Cardiac septum (tissue), 1 donor: ENCODE measurements at places on chromosomes 1 and 21. TPM values are rescaled to one million over a fixed set of nuclear protein-coding genes. Genes with fewer than 3 reads are reported as not detected.

Gene TIAM1
- 2.1 TPM for total RNA-seq

DNA sequence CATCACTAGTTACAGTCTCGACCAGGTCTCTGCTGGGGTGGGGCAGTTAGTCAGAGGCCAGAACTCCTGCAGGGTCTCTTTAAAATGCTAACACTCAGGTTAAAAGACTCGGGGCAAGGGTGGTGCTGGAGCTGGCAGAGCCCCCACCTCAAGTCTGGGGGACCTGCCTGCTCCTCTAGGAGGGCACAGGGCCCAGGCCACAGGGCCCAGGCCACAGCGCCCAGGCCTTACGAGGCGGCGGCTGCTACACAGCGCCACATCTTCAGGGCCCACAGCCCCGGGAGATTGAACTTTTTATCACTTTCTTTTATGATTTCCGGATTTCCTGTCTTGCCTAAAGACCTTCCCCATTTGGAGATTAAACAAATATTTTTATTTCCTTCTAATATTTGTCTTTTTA, 10.4 kb downstream of the MPZ start:
- no peak for DNase-seq

Gene DISP1
- 3.0 TPM for total RNA-seq

DNA sequence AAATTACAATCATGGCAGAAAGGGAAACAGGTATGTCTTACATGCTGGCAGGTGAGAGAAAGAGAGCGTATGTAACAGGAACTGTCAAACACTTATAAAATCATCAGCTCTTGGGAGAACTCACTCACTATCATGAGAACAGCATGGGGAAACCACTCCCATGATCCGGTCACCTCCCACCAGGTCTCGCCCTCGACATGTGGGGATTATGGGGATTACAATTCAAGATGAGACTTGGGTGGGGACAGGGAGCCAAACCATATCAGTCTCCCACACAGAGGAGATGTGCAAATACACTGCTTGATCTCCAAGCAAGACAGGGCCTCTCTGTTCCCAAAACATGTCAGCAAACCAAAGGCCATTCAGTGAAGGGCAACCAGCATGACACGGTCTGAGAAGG, 27.4 kb downstream of the LMX1A start:
- DNase-seq, result no peak

DNA sequence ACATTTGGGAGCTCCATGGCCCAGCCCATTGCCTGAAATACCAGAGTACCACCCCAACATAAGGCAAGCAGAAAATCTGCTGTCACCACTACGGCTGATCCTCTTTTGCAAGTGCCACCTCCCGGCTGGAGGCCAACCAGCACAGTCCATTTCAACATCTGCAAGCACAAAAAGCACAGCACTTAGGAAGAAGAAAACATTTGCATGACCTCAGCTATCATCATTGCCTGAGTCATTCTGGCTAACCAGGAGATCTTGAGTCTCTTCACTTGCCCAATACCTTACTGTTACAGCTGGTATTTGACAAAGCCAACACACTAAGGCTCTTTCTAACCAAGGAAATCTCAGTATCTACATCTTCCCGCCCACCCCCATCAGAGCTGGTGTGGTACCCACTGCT, 55.9 kb downstream of the NEK7 start:
- DNase-seq, result no peak

- no peak for DNase-seq
These were observed 22.4 kb downstream of the ARHGEF19 start for GRCh38 chr1:16189921-16190621.

- DNase-seq, result no peak
These were observed 24.5 kb upstream of the RCSD1 start for GRCh38 chr1:167605576-167605975.

DNA sequence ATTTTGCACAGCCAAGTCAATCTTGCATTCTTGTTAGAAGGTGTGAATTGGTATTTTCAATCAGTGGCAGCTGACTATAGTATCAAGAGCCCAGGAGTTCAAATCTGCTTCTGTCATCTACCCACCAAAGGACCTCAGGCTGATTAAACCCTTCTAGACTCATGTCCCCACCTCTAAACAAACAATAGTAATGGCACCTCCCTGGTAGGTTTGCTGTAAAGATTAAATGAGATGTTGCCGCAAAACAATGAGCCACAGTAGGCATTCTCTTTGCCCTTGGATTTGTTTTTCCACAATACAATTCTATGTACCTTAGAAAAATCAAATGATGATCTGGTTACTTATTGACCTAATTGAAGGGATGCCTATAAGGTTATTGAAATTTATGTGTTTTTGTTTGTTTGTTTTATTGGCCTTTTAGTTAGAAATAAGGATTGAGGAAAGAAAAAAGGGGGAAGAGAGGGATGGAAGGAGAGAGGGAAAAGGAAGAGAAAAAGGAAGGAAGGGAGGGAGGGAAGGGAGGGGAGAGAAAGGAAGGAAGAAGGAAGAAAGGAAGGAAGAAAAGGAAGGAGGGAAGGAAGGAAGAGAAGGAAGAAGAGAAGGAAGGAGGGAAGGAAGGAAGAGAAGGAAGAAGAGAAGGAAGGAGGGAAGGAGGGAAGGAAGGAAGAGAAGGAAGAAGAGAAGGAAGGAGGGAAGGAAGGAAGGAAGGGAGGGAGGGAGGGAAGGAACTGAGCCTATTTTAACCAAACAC, 110.7 kb downstream of the ETS2 start:
- no peak for DNase-seq

- DNase-seq, result no peak
These were observed 33.4 kb upstream of the LRRC53 start for GRCh38 chr1:74545821-74546220.

DNA sequence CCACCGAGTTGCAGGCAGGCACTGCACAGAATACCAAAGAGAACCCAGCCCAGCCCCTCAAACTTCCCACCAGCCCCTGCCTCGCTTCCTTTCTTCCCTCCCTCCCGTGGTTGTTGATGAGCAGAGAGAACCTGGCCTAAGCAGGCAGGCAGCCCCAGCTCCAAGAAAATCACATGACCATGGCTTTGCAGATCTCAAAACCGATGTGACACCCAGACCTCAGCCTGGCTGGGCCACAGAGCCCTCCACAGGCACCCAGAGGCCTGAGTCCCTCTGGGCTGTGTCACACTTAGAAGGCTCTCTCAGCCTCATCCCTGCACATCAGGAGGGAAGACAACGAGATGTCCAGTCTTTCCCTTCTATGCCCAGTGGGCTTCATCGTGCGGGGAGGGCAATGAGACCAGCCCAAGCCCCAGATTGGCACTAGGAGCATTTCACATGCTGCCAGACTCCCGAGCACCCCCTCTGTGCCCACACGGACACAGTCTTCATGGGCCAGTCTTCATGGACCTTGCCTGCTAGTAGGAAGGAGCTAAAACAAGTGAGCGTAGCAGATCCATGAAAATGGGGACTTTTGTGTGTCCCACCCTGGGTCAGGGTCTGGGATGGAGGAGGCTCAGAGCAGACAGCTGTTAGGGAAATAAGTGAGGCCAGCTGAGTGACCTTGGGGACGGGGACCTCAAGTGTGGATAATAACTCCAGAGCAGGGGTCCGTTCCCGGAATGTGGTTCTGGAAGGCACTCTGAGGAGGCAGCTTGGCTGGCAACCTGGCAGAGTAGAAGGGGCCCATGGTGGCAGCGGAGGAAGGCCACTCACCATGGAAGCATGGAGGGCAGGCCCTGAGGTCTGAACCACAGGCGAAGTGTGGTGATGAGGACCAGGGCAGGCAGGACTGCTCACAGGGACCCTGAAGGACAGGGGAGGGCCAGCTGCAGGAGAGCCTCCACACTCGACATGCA, 204.4 kb upstream of the VAMP3 start:
- no peak for DNase-seq

Gene C1QC
- total RNA-seq, result 38.6 TPM

- DNase-seq, result no peak
These were observed 86.8 kb upstream of the RGS4 start for GRCh38 chr1:162982364-162982763.

DNA sequence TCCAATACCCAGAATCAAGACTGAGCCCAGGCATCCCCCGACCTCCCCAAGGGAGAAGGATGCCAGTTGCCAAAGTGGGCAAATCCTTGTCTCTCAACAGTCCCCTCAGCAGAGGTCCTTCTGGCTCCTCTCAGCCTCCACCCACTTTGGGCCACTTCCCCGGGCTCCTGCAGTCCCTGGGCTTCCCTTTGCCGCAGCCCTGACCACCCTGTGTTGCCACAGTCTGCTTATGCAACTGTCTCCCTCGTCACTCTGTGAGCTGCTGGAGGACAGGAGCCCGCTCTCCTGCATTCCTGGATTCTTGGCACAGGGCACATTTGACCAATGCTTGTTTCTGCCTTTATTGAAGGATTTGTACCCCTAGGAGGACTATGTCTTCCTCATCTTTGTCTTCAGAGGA, 2.9 kb upstream of the LRP8 start:
- DNase-seq, result peak; percentile 75

- peak; percentile 87 for DNase-seq
These were observed 70.8 kb upstream of the RHOU start for GRCh38 chr1:228664399-228664914.

DNA sequence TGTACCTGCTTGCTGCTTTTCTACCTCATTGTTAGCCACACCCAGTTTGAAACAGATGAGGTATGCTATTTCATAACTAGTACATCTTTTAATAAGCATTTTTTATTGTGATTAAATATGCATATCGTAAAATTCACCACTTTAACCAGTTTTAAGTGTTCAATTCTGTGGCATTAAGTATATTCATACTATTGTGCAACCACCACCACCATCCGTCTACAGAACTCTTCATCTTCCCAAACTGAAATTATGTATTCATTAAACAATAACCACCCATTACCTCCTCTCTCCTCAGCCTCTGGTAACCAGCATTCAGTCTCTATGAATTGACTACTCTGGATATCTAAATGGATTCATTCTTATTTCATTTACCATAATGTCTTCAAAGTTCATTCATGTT, 20.1 kb downstream of the DR1 start:
- no peak for DNase-seq

GRCh38 chr1:46948629-46949416, 7.5 kb upstream of the CYP4A11 start:
- DNase-seq, result no peak
